Skin of body (tissue), 3 donors: ENCODE measurements at places on chromosomes 3 and 15. TPM values are rescaled to one million over a fixed set of nuclear protein-coding genes. Genes with fewer than 3 reads are reported as not detected.
A peak's percentile ranks its signal among the peaks of the same experiment; 100 is the strongest.

GRCh38 chr3:122406198-122406597 lies 9.7 kb downstream of the WDR5B start:
- no peak for DNase-seq

DNA sequence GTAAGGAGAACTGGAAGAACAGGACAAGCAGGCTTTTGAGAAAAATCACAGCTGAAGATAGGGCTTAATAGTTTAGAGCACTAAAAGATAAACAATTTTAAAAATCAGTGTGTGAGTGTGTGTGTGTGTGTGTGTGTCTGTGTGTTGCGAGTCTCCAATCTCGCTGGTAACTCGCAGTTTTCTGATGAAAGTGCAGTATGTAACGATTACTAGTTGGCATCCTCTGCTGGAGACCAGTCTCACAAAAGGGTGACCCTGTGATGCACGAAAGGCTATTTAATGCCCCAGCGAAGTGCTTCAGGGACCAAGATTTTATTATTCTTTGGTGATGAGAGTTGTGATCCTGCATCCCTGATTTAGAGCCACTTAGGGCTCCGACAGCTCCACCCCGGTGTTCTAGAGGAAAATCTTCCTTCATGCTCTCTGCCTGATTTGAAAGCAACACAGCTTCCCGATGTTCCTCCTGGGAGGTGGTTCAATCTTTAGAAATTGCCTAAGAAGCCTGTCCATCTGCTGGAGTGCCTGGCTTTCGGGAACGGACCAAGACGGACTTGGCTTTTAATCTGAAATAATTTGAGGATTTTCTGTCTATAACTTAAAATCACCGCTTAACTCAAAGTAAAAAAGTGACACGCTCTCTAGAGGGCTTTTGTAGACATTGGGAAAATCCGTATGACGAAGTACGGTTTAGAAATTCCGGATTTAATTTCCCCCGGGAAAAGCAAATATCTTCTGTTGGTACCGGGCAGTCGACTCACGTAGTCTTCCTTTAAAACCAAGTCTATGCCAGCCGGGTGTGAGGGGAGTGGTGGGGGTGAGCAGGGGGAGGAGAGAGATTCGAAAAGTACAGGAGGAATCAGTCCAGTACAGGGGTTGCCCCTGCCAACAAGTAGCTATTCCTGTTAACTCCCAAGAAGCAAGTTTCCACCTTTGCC lies 1.1 kb upstream of the ALCAM start:
- peak; percentile 21 for DNase-seq

- no peak for DNase-seq
Observed at GRCh38 chr3:5271372-5271683, 83.8 kb downstream of the EDEM1 start.

Gene GOLGA8Q
- total RNA-seq = 4.7 TPM

Gene HEMK1
- 5.4 TPM for total RNA-seq

- DNase-seq = no peak
Observed at GRCh38 chr15:81111510-81112470, 22.3 kb upstream of the CFAP161 start.

DNA sequence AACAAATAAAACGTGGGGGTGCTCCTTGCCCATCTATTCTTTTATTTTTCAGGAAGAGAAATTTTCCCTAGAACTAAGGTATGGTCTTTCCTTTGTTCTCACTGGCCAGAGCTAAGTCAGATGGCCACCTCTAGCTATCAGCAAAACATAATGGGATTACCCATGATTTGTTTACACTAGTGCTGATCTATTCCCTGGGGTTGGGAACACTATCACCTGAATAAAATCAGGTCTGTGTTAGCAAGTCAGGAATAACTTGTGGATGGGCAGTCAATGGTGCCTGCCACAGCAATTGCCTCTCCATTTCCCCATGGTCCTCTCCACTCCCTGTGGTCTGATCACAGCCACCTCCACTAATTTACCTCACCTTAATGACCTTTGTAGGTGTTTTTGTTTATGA lies 181.7 kb upstream of the CADPS start:
- no peak for DNase-seq

GRCh38 chr15:52678468-52679231 lies 538 bp downstream of the ATOSA start:
- peak; percentile 56 for DNase-seq

Gene TGM4
- total RNA-seq = not detected

Gene ALCAM
- 49.3 TPM for total RNA-seq

Gene LARP6
- 6.8 TPM for total RNA-seq

DNA sequence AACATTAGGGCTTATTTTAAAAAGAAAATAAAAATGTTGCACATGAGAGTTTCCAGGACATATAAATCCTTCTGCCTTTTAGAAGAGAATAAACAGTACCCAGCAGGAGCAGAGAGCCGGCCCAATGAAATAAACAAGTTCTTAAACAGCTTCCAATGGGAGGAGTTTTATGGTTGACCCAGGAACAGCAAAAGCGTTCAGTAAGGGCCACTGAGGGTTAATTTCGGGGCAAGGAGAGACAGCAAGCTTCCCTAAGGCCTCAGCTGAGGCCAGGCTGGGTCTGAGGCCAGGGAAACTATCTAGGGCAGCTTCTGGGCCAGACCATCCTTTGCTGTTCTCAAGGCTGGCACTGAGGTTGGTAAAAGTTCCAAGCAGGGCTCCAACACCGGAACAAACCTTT lies 3.4 kb downstream of the PDZRN3 start:
- no peak for DNase-seq

GRCh38 chr15:68819495-68820294 lies 1.0 kb downstream of the ANP32A start:
- peak; percentile 87 for DNase-seq

Gene MAP6D1
- total RNA-seq = 1.2 TPM

- no peak for DNase-seq
Observed at GRCh38 chr3:167502401-167502800, 28.6 kb upstream of the SERPINI2 start.

- DNase-seq = no peak
Observed at GRCh38 chr3:172354931-172355499, 93.2 kb downstream of the GHSR start.

DNA sequence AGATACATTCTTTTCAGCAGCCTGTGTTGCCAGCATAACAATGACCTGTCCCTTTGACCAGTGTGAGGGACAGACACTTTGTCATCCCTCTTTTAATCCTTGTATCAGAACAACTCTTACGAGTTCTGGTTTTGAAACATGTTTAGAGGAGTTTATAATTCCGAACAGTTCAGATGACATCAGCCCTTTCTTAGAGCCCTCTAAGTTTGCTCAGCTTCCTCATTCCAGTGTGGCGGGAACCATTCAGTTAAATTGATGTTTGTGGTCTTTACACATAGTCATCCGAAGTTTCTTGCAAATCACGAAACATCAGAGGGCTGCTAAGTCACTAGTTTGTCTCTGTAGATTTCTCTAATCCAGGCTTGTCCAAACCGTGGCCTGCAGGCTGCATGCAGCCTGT lies 102.5 kb downstream of the AKAP13 start:
- DNase-seq = peak; percentile 32

- DNase-seq = no peak
Observed at GRCh38 chr3:20405744-20406143, 219.7 kb upstream of the SGO1 start.

Gene SEMA3B
- 21.8 TPM for total RNA-seq

DNA sequence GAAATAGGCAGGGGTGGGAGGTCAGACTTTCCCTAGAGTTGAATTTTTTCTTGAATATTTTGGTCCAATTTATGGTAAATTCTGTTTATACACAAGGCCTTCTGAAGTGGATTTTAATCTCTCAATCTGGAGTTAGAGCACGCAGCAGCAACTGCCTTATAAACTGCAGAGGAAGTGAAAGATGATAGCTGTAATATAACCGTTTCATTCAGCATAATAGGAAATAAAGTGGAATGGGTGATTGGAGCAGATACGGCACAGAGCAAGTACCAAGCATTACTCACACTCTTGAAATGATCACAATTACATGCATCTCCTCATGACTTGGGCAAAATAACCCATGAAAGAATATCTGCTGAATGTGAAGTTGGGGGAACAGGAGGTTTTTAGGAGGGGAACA lies 106.8 kb downstream of the ARRDC4 start:
- DNase-seq = no peak

Gene SAMMSON
- 0.69 TPM for total RNA-seq

GRCh38 chr15:32641517-32642059 lies at the start of gene SCG5:
Gene SCG5, plus strand, starts transcription at chr15:32641710. Its CDS starts 1,883 bp downstream, at chr15:32643593.
- peak; percentile 12 for DNase-seq

Gene KLHL6
- total RNA-seq = 3.1 TPM

Gene MEIS2
- 25.5 TPM for total RNA-seq

DNA sequence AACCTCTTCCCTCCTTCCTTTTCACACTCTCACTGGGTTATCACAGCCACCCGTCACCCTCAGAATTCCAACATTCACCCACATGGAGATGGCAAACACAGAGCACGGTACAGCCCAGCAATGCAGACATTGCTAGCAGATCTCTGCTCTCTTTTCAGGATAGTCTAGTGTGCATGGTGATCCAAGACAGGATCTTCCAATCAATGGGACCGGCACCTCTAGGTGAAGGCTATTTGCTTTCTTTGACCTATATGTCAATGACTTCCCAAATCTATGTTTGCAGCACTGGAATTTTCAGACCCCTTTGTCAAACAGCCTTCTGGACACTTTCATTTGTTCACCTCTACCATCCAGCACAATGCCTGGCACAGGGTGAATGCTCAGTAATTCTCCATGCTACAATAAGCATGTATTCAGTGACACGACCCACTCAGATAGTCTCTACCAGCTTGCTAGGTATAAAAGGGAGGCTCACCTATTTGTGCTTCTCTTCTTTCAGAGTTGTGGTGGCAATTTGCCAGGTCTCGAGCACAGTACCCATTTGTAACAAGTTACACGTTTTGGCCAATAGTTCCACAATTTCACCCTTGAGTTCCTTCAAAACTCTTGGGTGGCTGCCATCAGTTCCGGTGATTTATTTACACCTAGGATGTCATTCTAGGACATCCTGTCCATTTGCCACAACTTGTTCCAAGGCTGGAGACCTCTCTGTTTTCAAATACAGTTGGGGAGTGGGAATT lies 279.1 kb upstream of the ICE2 start:
- no peak for DNase-seq

Gene SYNM
- total RNA-seq = 22.0 TPM

DNA sequence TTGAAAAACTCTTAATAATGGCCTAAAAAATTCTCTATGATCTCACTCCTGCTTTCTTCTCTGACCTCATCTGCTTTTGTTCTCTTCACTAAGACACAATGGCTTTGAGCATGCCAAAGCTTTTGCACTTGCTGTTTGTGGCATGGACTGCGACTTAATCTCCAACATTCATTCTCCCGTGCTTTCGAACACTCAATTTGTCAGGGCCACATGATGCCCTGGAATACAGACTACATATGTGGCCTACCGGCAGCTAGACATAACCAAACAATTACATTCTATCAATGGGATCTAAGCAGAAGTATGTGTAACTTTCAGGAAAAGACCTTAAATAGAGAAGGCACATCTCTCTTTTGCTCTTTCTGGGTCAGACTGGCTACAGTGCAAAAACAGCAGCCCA lies 506.5 kb downstream of the MAGI1 start:
- DNase-seq = no peak

Gene SKOR1
- 0.10 TPM for total RNA-seq

DNA sequence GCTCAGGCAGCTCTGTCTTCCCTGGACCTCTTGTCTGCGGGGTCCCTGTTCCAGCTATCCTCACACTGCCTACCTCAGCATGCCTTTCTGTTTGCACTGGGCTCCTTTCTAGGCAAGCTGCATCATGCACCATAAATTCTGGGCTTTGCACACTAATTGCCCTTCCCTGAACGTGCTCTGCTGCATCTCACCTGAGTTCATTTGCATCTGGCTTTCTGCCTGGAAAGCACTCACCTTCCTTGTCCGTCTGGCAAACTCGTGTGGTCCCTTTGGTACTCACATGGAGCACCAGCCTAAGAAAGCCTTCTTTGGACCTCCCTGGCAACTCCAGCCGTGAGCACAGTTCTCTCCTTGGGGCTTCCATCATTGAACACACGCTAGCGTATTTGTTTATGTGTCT lies 365.6 kb downstream of the SV2B start:
- DNase-seq = no peak
